ENCODE measurements at places on chromosomes 12 and 14.

DNA sequence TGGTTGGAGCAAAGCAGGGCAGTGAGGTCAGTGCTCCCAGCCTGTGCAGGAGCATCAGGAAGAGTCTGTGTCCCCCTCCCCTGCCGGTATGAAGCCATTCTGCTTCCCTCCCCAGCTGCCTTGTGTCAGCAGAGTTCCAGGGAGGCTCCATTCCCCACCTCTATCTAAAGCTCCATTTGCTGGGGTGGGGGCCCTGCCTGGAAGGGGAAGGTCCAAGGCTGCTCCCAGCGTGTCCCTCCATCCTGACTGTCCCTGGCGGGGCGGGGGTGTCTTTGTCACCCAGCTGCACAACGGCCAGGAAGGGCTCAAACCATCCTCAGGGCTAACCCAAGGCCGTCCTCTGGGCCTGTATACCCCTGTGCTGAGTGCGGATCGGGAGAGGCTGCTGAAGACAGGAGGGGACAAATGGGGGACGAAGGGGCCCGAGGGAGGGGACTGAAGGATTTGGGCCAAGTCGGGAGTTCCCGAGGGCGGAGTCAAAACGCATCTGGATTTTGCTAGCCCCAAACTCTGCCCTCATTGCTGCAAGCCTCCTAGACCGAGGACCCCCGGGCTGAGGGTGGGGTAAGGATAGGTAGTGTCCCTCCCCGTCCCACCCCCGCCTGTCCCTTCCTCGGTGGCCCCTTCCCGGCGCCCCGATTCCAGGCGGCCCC, 748 bp upstream of the ACVRL1 start:
- DNase-seq: no peak

- no peak for DNase-seq
These were observed 597 bp downstream of the GLT8D2 start for GRCh38 chr12:104049278-104049902.

DNA sequence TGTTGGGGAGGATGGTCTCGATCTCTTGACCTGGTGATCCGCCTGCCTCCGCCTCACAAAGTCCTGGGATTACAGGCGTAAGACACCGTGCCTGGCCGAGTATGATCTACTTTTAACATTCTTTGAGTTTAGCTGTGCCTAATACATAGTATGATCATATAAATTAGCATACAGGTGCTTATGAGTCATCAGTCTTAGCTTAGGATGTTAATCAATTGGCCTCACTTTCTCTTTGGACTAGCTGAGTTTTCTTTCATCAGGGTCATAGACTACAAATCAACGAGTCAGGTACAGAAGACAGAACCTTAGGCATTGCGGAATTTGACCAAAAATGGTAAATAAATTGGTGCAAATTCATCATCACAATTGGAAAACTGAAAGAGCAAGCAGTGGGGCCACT, 2.2 kb downstream of the SLC25A21 start:
- DNase-seq: no peak

GRCh38 chr12:66859751-66860440, 181.0 kb upstream of the GRIP1 start:
- DNase-seq: no peak

- DNase-seq: no peak
These were observed 283.6 kb downstream of the DPF3 start for GRCh38 chr14:72610096-72610830.

DNA sequence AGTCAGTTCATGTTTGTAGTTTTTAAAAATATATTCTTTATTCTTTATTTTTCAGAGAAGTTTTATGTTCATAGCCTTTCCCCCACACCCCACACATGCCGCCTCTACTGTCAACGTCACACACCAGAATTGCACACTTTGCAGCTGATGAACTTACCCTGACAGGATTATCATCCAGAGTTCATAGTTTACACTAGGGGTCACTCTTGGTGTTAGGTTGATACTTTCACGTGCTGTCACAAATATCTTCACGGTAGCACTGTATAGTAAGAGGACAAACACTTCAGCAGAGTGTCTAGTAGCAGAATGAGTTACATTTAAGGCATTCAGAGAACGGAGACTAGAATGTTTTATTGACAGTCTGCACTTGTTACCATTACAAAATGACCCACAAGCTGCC, 5.1 kb downstream of the DPPA3 start:
- DNase-seq: no peak

Measured in amygdala (tissue), 56 donors.